GM20000 (cell line): ENCODE measurements at places on chromosomes 4 and X.

DNA sequence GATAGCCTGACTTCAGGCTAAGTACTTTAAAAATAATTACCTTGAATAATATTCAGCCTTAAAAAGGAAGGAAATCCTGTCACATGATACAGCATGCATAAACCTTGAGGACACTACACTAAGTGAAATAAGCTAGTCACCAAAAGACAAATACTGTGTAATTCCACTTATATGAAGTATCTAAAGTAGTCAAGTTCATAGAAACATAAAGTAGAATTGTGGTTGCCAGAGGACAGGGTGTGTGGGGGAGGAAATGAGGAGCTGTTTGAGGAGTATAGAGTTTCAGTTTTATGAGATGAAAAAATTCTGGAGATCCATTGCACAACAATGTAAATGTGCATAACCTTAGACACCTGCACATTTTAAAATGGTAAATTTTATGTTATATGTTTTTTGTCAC, 5.6 kb upstream of the STPG2 start:
- DNase-seq, result no peak

DNA sequence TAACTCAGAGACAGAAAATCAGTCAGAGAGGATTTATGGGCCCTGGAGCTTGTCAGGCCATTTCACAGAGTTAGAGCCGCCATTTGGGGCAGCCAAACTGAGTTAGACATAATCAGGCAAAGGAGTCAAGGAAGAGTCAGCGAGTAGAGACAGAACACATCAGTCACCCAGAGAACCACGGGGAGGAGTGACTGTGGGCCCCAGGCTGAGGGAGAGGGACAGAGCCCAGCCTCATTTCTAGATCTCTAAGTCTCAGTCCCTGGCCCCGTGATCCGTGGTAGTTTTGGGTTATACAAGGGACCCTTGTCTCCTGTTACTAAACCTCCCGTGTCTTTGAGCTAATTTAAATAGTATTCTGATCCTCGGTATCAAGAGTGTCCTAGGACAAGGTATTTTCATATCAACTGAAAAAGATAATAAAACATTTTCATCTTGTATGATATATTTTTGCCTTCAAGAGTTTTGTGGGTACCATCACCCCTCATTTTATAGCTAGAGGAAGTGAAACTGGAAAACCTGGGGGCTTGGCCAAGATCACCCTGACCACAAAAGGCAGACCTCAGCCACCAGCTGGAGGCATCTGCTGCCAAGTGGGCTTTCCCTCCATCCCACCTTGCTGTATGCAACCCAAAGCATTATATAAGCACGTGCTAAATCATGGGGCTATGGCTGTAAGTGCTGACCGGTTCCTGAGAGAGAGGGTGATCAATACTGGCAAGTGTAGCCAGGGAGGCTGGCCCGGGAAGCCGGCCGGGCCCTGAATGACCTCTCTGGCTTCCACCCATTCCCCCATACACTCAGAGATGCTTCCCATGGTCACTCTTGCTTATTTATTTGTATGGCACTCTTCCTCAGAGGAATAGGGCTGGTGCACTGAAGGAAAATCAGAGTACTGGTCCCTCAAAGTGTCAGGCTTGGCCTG, 204.1 kb downstream of the BCOR start:
- no peak for DNase-seq

DNA sequence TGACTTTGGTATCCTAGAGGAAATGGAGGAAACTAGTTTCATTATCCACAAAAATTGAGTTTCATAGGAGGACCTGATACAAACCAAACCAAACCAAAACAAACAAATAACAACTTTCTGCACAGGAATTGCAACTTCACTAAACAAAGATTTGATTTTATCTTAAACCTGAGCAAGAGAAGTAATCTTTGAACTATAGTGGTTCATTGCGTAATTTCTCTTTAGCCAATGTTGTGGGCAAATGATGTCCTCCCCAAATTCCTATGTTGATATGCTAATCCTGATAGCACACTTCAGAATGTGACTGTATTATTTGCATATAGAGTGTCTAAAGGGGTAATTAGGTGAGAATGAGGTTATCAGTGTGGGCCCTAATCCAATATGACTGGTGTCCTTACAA, 102.4 kb downstream of the CAMK2D start:
- DNase-seq, result no peak

DNA sequence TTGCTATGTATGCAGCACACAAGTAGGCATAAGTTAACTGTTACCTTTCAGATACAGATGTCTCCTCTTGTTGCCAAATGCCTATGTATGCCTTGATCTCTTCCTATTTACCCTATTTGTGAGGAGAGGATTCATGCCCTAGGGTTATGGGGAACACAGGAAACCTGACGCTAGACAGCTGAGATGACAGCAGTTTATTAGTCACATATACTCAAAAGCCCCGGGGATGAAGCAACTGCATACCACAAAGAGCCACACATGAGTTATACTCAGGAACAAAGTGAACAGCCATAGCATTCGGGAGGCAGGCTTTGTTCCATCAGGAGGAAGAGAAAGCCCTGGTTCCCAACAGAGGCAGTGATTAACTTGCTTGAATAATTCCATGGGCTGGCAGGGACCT, 1011.7 kb upstream of the PCDH7 start:
- no peak for DNase-seq

DNA sequence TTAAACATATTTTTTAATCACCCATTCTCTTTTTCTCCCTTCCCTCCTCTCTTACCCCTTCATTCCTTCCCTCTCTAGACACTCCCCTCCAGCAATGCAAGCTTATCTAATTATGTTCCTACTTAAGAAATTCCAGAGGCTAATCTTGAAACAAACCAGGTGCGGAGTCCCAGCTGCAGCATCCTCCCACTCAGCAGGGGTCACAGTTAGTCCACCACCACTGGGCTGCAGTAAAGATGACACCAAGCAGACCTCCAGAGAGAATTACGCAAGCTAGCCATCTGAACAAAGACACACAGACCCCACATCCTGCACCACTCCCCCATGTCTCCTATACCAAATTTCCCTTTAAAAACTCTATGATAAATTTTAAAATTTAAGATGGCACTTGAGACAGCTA, 13.9 kb upstream of the SEC24B start:
- DNase-seq, result no peak

DNA sequence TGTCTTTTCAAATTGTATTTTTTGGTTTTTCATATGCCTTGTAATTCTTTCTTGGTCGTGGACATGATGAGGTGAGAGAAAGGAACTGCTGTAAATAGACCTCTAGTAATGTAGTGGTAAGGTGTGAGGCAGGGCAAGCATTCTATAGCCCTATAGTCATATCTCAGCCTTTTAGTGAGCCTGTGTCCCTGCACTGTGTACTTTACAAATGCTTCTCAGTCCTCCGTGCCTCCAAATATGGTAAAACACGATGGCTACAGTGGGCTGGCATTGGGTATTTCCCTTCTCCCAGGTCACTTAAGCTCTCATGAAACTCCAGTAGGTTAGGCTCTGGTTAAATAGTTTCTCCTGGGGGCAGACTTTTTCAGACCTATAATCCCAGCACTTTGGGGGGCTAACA, 57.9 kb upstream of the PLS3 start:
- DNase-seq, result no peak

GRCh38 chr4:39495446-39496213, 31.6 kb downstream of the UGDH start:
- no peak for DNase-seq
